Activated T-cell treated with anti-CD3 and anti-CD28 coated beads, Interleukin-2, amount 50 U/mL, for 24 hours (primary cell): ENCODE measurements at places on chromosomes 1 and 21.

GRCh38 chr1:39892601-39893595 lies 8.8 kb downstream of the MYCL start:
- DNase-seq: no peak

GRCh38 chr1:10450156-10450814 lies 454 bp downstream of the CORT start:
- DNase-seq: no peak

DNA sequence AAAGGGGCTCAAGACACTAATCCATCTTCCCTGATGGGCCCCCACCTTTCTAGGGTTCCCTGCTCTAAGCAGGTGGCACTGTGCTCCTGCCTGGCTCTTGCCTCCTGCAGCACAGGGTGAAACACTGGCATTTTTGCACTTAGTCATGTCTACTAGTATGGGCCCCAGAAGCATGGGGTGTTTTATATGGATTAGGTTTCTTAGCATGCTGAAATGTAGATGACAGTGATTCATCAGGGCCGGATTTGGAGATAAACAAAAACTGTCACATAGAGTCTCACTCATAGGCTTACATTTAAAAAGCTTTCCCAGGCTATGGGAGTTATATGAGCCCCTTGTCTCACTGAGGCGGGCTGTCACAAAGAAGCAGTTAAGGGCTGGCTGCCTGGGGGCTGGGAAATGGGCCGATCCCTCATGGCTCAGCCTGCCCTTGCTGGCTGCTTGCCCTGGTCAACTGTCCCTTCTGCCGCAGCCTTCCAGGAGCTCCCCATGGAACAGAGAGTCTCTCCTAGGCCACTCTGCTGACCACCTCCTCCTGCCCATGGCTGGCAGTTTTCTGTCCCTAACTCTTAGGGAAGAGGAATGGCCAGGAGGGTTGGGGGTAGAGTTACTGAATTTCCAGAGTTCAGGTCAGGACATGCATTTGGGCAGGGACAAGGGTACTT lies 6.5 kb downstream of the GALNT2 start:
- no peak for DNase-seq

DNA sequence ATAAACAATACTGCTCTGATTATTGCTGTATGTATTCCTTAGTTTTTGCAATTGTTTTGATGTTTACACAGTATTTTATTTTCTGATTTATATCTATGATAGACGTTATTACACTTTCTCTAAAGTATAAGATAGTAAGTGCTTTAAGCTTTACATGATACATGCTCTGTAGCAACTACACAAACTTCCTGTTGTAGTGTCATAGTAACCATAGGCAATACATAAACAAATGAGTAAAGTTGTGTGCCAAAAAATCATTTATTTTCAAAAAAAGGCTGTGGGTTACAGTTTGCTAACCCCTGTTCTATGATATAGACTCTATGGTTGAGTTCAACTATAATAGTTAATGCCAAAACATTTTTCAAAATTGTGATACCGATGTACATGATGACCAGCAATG lies 1156.4 kb downstream of the AMY1C start:
- no peak for DNase-seq

DNA sequence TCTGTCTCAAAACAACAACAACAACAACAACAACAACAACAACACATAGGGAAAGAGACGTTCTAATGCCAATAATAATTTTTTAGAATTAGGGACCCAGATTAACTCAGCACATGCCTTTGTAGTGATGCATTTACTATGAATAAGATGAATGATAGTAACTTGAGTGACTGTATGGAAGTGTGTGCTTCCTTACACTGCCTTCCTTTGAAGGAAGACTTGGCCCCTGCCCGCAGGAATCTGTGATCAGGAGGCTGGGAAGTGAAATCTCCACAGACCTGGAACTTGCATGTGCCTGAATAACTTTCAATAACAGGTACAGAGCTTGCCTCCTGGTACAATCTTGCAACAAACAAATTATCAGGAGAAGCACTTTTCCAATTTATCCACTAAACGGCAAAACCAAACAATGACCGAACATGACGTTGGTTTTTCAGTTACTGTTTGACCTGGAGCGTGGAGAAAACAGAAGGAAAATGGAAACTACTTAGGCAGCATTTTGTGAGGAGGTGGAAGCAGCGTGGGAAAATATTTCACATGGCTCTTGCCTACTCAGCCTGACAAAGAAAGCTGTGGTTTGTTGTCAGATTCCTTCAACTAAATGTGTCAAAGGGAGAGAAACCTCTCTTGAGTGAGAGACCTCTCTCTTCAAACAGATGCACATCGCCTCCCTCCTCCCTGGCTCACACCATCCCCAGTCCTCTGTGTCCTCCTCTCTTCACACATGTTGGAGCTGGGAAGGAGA lies 10.1 kb upstream of the ABCA4 start:
- no peak for DNase-seq

DNA sequence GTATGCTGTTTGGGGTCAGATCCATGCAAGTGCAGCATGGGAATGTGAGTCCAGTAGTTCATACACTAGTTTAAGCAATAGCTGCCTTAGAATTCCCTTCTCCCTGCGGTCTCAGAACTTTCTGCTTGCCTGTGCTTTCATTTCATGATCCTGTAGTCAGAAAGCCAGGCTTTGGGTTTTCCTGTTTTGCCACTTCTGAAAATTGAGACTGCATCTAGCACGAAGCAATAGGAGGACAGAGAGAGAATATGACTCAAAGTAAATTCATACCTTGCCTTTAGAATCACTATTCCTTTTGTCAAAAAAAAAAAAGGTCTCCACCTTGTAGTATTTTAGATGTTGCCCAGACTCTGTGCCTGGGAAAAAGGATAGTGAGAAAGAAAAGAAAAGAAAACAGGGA lies 161.2 kb upstream of the SNX7 start:
- DNase-seq: no peak

- no peak for DNase-seq
Measured at GRCh38 chr1:29330856-29331255, 94.5 kb downstream of the PTPRU start.

- no peak for DNase-seq
Measured at GRCh38 chr1:232880354-232880753, 70.1 kb upstream of the NTPCR start.

DNA sequence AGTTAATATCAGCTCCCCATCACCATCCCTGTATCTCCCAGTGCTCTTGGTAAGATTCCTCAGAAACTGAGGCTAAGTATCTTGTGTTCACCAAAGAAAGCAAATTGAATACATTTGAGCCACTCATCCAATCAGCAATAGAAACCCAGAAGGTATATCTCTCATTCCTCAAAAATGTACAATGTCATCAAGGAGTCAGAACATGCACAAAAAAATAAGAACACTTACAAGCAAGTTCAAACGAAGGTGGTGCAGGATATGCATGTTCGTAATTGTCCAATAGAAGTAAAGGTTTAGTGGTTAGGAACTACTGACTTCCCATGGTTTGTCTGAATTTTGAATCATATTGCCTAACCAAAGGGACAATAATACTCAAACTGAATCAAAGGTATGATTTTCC lies 24.3 kb downstream of the RXRG start:
- DNase-seq: no peak

GRCh38 chr21:43985690-43986251 lies 26.3 kb upstream of the TRAPPC10 start:
- DNase-seq: no peak

DNA sequence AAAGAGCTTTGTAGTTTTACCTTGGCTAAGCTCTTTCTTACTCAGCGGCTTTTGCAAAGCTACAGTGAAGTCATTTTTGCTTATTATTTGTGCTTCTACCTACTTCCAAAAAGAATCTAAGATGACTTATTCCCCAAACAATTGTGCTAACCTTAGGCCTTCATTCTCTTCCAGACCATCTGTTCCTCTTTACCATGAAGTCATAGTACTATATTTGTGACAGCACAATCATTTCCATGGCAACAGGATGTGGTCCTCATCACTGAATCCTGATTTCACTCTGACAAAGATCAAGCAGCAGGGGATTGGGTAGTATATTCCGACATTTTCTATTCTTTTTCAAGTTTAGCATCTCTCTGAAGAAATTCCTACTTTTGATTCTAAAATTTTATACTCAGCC lies 24.8 kb upstream of the NMNAT2 start:
- no peak for DNase-seq

DNA sequence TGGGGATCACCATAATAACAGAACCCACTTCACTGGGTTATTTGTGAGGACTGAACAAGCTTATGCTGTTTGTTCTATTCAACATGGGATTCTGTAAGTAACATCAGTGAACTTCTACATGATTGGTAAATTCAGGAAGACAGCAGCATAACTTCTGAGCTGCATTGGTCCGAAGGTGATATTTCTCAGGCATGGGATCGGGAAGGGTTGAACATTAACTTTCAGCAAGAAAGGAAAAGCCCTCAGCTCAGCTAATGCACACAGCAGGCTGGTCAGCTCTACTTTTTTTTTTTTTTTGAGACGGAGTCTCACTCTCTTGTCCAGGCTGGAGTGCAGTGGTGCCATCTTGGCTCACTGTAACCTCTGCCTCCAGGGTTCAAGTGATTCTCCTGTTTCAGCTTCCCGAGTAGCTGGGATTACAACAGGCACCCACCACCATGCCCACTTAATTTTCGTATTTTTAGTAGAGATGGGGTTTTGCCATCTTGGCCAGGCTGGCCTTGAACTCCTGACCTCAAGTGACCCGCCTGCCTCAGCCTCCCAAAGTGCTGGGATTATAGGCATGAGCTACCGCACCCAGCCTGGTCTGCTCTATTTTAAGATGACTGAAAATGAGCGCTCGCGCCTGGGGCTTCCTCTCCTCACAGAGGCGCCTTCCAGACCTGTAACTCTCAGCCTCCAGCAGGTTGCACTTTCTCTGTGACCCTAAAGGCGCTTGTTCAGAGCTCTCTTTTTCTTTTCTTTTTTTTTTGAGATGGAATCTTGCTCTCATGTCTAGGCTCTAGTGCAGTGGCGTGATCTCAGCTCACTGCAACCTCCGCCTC lies 42.2 kb downstream of the ECE1 start:
- DNase-seq: no peak

DNA sequence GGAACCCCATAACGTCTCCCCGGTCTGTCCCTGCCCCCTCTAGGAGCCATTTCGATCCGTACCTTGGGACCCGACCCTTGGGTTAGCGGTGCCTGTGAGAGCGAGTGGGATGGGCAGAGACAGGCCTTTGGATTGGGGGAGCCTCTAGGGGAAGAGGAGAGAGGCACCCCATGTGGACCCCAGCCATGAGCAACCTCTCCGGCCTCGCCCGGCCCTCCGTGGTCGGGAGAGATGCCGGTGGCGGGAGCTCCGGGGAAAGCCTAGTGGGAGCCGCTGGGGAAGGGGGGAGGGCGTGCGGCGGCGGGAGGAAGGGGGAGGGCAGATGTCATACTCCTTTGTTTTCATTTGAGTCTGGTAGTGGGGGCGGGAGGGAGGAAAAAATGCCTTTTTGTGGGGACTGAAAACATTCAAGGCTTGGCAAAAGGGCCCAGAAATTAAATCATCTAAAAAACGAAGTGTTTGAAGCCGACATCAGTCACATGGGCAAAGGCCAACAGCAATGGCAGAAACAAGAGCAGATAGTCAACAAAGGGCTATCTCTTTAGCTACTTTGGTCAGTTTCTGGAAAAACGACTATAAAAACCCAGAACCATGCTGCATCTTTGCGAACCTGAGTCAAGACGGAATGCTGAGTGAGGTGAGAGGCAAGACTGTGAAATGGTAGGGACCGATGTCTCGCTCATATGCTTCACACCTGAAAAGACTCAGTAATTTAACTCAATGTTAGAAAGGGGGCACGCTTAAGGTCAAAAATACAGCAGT lies 758 bp downstream of the PTBP2 start:
- DNase-seq: peak; percentile 82

DNA sequence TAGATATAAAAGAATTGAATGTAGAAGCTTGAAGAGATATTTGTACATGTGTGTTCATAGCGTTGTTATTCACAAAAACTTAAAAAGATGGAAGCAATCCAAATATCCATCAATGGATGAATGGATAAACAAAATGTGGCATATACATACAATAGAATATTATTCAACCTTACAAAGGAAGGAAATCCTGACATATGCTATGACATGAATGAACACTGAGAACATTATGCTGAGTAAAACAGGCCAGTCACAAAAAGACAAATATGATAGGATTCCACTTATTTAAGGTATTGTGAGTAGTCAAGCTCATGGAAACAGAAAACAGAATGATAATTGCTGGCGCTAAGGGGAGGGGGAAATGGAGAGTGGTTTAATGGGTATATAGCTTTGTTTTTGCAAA lies 47.0 kb upstream of the DYRK1A start:
- DNase-seq: no peak

GRCh38 chr1:68051475-68051874 lies 1.0 kb upstream of the DIRAS3 start:
- no peak for DNase-seq

GRCh38 chr1:43600033-43601020 lies 49.6 kb upstream of the KDM4A start:
- no peak for DNase-seq

DNA sequence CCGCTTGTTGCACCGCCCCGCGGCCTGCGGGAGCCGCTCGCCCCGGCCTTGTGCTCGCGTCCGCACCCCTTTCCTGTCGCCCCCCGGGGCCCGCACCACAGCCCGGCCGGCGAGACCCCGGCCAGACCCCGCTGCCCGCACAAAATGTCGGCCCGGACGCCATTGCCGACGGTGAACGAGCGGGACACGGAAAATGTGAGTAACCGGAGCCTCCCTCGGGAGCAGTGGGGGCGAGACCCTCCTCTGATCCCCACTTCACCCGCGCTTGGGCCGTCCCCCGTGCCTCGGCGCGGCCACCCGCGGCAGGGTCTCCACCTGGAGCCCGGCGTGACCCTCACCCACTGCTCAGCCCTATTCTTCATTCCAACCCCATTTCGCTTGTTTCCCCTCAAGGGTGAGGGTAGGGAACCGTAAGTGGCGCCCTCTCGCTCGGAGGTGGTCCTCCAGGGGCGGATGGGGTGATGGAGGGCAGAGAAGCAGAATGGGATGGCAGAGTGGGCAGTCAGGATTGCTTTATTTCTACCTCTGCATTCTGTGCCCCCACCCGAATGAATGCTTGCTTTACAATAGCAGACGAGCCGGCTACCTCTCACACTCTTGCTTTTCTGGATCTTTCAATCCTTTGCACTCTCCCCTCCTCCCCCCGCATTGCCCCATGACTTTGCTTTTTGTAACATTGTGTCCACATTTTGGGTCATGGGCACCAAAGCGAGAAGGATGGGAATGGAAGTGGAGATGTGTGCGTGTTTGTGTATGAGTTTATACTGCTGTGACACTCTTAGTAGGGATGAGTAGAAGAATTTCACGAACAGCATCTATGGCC lies 954 bp downstream of the MARK1 start:
- DNase-seq: peak; percentile 31

- no peak for DNase-seq
Measured at GRCh38 chr1:70358921-70359564, 4.5 kb upstream of the ANKRD13C start.

DNA sequence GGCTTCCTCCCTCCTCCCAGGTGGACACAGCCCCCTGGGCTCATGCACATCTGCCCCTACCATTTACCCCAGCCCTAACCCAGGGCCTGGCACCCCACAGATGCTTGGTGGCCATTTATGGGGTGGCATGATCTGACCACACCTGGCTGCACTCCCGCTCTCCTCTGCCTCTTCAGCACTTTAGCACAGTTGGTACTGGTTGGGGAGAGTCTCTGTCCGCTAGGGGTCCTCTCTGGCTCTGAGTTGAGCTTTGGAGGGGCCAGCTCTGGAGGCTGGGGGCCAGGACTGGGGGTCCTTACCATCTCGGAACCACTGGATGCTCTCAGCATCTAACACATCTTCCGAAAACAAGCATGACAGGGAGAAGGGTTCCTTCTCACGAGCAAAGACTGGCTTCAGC lies 17.4 kb downstream of the MYOM3 start:
- DNase-seq: no peak
